Left cardiac atrium (tissue), 4 donors: ENCODE measurements at places on chromosomes 3 and 15. TPM values are rescaled to one million over a fixed set of nuclear protein-coding genes. Genes with fewer than 3 reads are reported as not detected.

TRIM69 gene
- total RNA-seq = 56.7 TPM

ATP10A gene
- total RNA-seq = 5.1 TPM

ANKDD1A gene
- total RNA-seq = 5.0 TPM

NEK10 gene
- total RNA-seq = 5.1 TPM

GRCh38 chr3:1380926-1381646 lies 288.3 kb downstream of the CNTN6 start:
- no peak for DNase-seq

- DNase-seq = no peak
These were observed 14.2 kb downstream of the ESYT3 start for GRCh38 chr3:138448631-138449030.

DNA sequence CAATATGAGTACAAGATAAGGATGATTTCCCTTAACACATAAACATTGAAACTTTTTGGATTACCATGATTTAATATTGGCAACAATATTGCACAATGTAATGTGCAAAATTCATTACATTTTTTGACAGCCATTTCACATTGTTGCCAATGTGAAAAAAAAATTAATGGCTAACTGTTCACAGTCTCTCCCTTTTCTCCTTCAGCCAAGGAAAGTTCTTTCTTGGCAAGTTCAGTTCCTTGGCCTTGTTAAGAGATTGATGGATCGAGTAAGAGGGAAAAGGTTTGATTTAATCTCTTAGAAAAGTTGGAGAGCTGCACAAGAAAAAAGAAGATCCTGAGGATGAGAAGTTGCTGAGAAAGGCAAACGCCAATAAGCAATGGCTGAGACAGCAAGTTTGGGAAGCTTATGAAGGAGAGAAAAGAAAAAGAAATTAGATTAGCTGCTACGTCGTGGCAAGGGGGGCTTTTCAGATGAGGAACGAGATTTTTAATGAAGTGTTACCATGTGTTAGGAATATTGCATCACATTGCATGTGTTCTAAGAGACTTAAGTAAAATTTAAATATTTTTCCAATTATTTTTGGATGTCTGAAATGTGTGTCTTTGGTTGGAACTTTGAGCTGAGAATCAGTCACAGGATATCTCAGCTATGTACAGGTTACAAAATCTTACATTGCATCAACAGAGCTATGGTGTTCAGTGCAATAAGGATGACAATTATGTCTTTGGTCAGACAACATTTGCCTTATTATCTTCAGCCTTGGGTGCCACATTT lies 61.4 kb upstream of the ZNF280D start:
- no peak for DNase-seq

- DNase-seq = no peak
These were observed 47.7 kb upstream of the GYG1 start for GRCh38 chr3:148943506-148944205.
